Activated gamma-delta T cell (primary cell): ENCODE measurements at places on chromosomes 7 and 10.

GRCh38 chr7:104973909-104974415, 40.0 kb upstream of the KMT2E start:
- DNase-seq, result no peak

DNA sequence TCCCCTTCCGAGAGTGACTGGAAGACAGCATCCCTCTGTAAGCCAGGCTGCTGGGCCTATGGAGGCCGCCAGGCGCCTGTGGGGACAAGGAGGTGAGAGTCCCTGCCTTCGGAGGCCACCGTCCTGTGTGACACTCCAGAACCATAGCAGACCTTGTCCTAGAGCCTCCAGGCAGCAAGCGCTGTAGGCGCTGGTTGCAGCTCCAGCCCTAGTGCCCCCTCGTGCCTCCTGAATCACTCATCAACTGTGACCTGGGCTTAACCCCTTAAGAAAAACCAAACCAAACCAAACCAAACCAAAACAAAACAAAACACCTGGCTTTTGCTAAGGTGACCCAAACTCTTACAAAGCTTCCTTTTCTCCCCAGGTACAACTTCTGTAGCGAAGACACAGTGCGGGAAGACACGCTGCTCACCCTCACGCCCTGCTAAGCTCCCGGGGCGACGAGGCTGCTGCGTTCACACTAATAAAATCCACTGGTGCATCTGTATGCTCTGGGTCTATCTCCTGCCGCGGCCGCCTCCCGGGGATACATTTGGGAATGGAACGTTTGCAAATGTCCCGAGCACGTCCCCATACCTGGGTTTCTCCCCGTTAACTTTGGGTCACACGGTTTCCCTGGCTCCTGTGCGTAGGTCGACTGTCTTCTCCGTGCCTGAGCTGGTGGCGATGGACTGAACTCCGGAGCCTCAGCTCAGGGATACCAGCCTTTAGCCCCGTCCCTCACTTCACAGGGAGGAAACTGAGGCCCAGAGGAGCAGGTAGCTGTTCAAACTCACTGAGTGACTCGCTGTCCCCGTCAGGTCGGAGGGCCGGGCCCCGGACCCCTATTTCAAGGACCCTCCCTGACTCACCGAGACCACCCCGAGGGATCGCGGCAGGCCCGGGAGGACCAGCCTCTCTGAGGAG, 11.8 kb upstream of the PNLIPRP2 start:
- DNase-seq, result no peak

GRCh38 chr10:132497063-132497680, 40.4 kb upstream of the INPP5A start:
- DNase-seq, result no peak

DNA sequence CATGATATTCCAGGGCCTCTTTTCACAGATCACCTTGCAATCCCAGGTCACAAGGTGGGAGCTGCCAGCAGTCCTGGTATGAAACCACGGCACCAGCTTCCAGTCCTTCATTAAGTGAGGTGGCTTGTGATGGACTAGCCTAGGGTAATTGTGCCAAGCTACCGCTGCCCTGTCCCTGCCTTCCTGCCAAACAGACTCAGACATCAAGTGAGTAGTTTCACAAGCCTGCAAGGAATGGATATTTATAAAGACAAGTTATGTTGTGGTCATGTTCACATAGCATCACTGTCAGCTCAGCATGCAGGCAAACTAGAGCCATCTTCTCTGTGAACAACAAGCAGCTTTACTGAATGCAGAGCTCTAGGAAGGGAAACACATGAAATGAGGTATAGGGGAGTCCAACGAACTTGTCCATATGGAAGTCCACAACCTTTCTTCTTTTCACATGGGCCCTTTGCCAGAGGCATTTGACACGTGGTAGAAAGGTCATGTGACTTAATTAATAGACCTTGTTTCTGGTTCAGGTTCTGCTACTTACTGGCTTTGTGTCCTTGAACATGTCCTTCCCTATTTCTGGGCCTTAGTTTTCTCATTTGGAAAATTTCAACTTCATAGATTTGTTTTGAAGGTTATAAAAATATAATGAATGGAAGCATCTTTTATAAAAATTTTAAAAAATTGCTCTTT, 1061.2 kb downstream of the KCNMA1 start:
- no peak for DNase-seq

- DNase-seq, result no peak
These were observed 104.9 kb upstream of the C7orf33 start for GRCh38 chr7:148485618-148486017.

DNA sequence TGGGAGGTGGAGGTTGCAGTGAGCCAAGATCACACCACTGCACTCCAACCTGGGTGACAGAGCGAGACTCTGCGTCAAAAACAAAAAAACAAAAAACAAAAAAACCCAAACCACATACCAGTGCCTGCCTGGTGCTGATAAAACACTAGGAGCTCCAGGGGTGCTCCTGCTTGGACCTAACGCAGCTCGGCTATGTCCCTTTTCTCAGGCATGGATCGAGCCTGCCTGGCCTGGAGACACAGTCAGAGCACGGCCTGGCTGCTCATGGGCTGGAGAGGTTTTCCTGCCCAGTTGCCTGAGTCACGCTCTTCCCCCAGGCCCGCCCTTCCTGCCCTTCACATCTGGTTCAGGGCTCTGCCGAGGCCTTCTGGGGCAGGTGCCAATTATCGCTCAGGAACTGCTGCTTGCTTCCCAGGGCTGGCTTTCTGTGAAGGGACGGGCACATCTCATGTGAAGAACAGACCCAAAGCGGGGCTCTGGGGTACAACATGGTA, 12.6 kb upstream of the NPFFR1 start:
- DNase-seq, result no peak

- no peak for DNase-seq
These were observed 31.6 kb downstream of the MKLN1 start for GRCh38 chr7:131359136-131359776.

- no peak for DNase-seq
These were observed 170.8 kb downstream of the AUTS2 start for GRCh38 chr7:69768986-69769595.

DNA sequence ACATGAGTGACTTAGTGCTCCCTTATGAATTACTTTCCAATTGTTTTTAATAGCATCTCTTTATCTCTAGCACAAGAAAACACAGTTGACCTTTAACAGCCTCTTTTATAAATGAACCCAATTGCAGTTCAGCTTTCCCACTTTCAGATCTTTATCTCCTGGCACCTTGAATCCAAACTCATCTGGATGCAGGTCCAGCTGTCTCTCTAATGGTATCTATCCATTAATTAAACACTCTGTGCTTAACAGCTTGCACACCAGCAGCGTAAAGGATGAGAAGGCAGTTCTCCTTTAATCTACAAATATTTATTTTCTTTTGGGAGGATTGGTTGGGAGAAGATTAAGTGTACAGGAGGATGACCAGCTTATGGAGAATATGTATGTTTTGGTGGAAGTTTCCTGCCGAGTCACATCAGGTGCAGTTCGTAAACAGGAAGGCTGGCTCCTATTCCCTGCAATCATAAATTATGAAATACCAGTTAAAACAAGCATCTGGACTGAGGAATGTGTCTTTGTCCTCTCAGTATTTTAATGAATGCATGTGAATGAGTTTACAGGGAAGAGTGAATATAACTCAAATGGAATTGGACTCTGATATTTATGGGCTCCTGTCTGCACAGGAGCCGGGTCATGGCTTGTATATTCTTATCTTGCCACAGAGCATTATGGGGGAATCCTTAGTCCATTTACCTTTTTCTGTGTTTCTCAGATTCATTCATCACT, 232.7 kb downstream of the PHF14 start:
- no peak for DNase-seq

- no peak for DNase-seq
These were observed 52.6 kb upstream of the BET1 start for GRCh38 chr7:94056796-94057207.

- no peak for DNase-seq
These were observed 673.4 kb downstream of the AUTS2 start for GRCh38 chr7:70271617-70272081.

GRCh38 chr7:128886391-128887168, 23.9 kb downstream of the ATP6V1F start:
- no peak for DNase-seq

DNA sequence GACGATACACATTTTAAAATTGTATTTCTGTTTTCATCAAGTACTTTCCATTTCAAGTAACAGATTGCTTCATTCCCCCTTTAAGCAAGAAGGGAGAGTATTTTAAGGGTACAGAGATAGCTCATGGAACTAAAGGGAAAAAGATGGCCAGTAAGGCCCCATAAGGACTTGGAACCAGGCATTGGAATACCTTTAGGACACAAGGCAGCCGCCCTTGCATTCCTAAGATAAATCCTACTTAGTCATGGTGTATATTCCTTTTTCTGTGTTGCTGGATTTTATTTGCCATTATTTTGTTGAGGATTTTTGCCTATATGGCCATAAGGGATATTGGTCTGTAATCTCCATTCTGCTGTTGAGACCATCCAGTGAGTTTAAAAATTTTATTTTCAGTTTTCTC, 49.2 kb downstream of the BTRC start:
- DNase-seq, result no peak

- DNase-seq, result no peak
These were observed 31.2 kb downstream of the SMNDC1 start for GRCh38 chr10:110273474-110273873.

GRCh38 chr7:36468370-36469101, 78.9 kb downstream of the ANLN start:
- DNase-seq, result no peak

GRCh38 chr10:61901829-61902444, 438 bp downstream of the ARID5B start:
- DNase-seq, result no peak

GRCh38 chr10:29878492-29878891, 180.9 kb downstream of the JCAD start:
- DNase-seq, result no peak

DNA sequence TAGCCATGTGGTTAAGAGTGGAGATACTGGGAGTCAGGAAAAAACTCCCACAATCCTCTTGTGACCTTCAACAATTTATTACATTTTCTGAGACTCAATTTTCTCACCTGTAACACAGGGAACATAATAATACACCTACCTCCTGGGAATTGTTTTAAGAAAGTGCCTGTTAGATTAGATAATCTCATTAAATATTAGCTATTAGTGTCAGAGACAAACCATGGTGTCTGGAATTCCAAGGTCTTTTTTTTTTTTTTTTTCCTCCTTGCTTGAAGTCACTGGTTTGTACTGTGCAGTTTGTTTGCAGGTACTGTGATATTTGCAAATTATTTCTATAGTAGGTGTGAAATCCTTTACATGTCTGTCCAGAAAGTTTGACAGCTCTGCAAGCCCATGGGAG, 806.1 kb downstream of the DNAJB9 start:
- no peak for DNase-seq

GRCh38 chr10:11147722-11148121, 130.1 kb downstream of the CELF2 start:
- DNase-seq, result no peak

DNA sequence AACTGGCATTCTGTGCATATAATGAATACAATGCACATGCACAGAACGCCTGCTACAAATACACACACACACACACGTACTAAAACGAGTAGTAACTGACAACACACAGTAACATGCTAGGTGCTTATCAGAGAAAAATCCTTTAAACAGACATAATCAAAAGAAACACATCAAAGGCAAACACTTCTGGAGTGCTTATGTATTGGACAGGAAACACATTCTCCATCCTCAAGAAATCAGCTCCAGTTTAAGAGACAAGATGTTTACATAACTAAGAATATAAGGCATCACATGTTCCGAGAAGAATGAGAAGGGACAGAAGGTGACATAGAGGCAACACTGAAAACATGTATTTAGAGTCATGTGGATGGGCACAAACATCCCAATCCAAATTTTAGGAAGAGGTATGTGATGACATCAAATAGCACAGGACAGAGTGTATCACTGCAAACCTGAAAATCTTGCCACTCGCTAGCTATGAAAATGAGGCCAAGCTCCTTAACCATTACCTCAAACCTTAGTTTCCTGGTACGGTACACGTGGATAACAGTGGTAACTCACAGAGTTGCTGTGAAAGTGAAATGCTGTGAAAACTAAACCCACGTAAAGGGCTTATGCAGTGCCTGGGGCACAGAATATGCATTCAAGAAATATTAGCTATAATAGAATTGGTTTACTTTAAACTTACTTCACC, 619.6 kb downstream of the PARD3 start:
- no peak for DNase-seq

GRCh38 chr7:43234968-43235367, 122.5 kb downstream of the HECW1 start:
- no peak for DNase-seq

DNA sequence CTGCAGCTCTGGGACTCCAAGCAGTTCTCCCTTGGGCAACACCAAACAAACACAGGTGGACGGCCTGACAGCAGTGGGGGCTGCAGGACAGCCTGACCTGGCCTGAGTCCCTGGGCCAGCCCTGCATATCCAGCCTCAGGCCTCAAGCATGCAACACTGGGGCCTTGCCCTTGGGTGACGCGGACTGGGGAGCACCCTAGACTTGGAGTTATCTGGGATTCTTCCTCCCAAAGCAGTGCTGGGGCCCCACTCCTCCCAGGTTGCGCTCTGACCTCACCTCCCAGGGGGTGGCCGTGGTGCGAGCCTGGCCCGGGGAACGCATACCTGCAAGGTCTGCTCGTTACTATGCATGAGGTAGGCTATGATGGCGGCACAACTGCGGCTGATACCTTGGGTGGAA, 6.2 kb upstream of the TMEM120A start:
- no peak for DNase-seq

- DNase-seq, result no peak
These were observed 10.0 kb upstream of the KMT2E start for GRCh38 chr7:105003872-105004510.

GRCh38 chr7:98341106-98341505, 59.6 kb downstream of the BRI3 start:
- DNase-seq, result no peak
